Activated T-cell treated with anti-CD3 and anti-CD28 coated beads, Interleukin-2, amount 50 U/mL, for 72 hours (primary cell): ENCODE measurements at places on chromosomes 16 and 17. TPM values are rescaled to one million over a fixed set of nuclear protein-coding genes. Genes with fewer than 3 reads are reported as not detected.

Gene OR1D2
- not detected for total RNA-seq

Gene TRPV3
- total RNA-seq, result 2.0 TPM

- DNase-seq, result peak; percentile 30
- H3K4me1 ChIP-seq, result peaks cover 39% of the 10 kb centered on the region
- no peak overlapping the region for H3K4me3 ChIP-seq
- no peaks in the 10 kb centered on the region for H3K36me3 ChIP-seq
- H3K27ac ChIP-seq, result peak overlapping the region; percentile 77
Measured at GRCh38 chr16:78796221-78796866, 696.9 kb downstream of the WWOX start.

GRCh38 chr16:29982560-29983419 is 9.1 kb downstream of the TAOK2 start:
- H3K4me3 ChIP-seq, result no peak overlapping the region
- no peaks in the 10 kb centered on the region for H3K27me3 ChIP-seq
- H3K4me1 ChIP-seq, result no peaks in the 10 kb centered on the region
- H3K27ac ChIP-seq, result no peak overlapping the region

DNA sequence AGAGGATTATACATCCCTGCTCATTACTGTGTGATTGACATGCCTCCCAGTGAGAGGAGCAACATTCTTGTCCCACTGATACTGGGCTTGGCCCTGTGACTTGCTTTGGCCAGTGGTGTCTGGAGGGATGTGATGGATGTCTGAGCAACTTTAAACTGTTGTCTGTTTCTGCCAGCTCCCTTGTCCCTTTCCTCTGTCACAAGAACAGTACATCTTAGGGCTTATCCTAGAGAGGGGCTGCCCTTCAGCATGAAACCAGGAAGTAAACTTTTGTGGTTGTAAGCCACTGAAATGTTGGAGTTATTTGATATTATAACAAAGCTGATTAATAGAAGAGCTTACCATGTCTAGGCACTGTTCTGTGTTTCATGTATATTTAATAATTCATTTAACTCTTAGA is 82.9 kb upstream of the GPRC5B start:
- H3K27ac ChIP-seq, result no peak overlapping the region
- no peaks in the 10 kb centered on the region for H3K36me3 ChIP-seq
- H3K27me3 ChIP-seq, result peaks cover 6% of the 10 kb centered on the region
- no peak overlapping the region for H3K4me3 ChIP-seq
- H3K4me1 ChIP-seq, result no peaks in the 10 kb centered on the region

GRCh38 chr16:27230562-27231001 is 27.3 kb downstream of the KDM8 start:
- peak overlapping the region; percentile 74 for H3K27ac ChIP-seq
- H3K27me3 ChIP-seq, result no peaks in the 10 kb centered on the region
- H3K4me3 ChIP-seq, result peak overlapping the region; percentile 80
- peaks cover 81% of the 10 kb centered on the region for H3K4me1 ChIP-seq
